Mesendoderm (in vitro differentiated cells): ENCODE measurements at places on chromosomes 5 and 9.

DNA sequence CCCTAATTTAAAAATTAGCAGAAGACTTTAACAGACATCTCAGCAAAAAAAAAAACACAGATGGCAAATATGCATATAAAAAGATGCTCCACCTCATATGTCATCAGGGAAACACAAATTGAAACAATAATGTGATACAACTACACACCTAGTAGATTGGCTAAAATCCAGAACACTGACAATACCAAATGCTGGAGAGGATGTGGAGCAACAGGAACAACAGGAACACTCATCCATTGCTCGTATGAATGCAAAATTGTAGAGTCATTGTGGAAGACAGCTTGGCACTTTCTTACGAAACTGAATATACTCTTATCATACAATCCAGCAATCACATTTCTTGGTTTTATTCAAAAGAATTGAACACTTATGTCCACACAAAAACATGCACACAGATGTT is 22.1 kb downstream of the MCIDAS start:
- DNase-seq, result no peak

GRCh38 chr9:124220946-124221451 is 36.8 kb upstream of the NEK6 start:
- DNase-seq, result peak; percentile 16

- no peak for DNase-seq
These were observed 368.4 kb downstream of the TLE1 start for GRCh38 chr9:81320909-81321482.

GRCh38 chr5:120531215-120531614 is 67.1 kb downstream of the PRR16 start:
- peak; percentile 21 for DNase-seq

GRCh38 chr5:71993600-71993999 is 113.7 kb upstream of the MAP1B start:
- no peak for DNase-seq

GRCh38 chr9:128689293-128689774 is 312 bp downstream of the SET start:
- DNase-seq, result no peak

DNA sequence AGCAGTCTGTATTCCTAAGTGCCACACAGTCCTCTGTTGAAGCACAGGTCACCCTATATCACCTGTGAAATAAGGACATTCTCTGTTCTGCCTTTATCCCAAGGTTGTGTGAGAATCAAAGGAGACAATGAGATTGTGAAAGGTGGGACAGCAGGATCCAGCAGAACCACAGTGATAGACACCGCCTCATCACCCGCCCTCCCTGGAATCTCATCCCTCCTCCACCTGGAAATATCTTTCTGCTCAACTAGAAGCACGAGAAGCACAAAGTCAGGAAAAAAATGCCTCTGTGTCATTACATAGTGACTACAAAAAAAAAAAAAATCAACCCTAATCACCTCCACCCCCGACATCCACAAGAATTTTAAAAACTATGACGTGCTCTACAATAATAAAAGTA is 32.3 kb downstream of the KLHL3 start:
- no peak for DNase-seq

DNA sequence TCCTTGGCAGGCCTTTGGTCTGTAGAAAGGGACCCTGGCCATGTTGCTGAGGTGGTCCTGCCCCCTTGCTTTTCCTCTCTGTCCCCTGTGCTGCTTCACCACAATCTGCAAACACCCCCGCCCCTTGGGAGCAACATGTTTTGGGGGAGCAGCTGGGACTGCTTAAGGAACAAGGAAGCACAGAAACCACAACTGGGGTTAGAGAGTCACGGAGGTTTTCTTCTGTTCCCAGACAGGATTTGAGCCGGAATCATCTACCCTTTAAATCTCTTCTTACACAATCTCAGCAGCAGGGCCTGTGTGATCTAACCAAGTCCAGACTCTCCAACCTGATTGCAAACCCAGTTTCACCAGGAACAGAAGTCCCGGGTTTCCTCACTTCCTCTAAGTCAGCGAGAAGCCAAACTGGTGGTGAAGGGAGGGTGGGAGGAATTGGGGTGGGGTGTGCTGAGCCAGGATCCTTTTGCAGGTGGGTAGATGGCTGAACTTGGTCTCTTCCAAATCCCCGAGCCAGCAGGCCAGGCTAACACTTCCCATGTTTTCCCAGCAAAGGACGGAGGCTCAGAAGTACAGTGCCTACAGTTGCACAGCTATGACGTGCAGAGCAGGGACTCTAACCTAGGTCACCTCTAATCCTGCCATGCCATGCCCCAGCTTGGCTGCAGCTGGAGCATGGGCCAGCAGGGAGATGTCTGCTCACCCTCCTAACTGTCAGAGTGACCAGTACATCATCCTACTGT is 25.0 kb downstream of the SH3PXD2B start:
- DNase-seq, result no peak

DNA sequence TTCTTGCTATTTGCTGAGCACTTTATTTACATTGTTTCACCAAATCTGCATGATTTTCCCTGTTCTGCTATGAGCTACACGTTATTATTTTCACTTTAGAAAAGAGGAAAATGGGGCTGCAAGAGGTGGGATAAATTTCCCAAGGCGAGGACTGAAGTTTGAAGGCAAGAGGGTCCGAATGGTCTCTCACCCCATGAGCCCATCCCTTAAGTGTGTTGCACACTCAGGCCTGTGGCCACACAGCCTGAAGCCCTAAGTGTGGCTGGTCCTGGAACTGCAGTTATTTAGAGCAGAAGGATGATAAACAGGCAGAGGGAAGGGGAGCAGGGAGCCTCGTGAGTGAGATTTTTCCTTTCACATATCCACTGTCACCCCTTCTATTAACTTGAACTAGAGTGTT is 7.8 kb downstream of the PDE8B start:
- no peak for DNase-seq

GRCh38 chr5:62083247-62083646 is 222.8 kb upstream of the KIF2A start:
- DNase-seq, result no peak

GRCh38 chr5:464446-464842 is 21.5 kb downstream of the EXOC3 start:
- DNase-seq, result no peak

DNA sequence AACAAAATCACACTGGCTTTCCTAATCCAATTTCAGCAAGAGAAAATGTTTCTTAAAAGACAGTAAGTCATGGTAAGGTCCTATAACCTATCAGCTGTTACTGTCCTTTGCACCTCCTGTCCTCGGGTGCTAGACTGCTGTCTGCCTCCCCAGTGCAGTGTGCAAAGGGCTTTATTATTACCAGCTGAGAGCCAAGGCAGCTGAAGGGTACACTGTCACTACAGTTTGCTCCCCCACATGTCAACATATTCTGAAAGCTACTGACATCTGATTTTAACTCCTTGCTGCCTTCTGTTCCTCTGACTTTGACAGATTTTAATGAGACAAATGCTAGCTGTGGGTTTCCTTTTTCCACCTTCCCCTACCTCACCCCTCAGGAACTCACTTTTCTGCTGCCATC is 389.4 kb upstream of the SLC24A2 start:
- DNase-seq, result peak; percentile 8

DNA sequence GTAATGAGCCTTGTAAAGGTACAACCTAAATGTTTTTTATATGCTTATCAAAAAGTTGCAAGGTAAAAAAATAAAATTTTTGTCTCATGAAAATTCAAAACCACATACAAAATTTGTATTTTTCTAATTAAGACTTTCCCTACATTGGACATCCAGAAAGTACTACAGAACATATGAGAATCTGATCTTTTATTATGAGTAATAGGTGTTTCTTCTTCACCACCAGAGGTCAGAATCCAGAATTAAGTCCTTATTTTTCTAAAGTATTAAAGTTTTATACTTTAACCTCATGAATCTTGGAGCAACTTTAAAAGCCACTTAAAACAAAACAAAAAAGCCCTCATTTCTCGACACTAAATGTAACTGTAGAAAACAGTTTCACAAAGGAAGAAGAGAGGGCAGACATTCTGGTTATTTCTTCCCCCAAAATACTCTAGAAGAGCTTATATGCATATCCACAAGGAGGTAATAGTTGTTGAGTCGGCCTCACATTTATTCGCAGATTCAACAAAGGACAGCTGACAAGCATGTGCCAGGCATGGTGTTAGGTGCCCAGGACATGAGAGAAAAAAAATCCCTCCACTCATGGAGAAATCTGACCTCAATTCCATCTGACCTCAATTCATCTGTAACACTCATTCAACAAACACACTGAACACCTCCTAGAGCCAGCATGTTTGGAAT is 69.3 kb downstream of the MLLT3 start:
- no peak for DNase-seq

DNA sequence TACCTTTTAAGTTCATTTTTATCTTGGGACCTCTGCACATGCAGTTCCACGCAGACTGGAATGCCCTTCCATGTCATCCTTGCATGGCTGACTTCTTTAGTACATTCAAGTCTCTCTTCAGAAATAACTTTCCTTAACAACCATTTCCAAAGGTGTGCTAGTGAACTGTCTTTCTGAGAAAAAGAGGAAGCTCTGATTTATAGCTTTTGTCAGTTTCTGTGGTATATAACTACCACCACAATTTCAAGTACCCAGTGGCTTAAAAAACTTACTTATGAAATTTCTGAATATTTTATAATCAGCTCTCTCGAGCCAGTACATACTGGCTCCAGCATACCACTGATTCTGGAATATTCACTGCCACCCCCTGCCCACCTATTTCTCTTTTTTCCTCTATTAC is 1613.8 kb downstream of the MAT2B start:
- DNase-seq, result no peak
